CD4-positive, alpha-beta T cell treated with Interleukin-17A for 1 hour (primary cell): ENCODE measurements at places on chromosomes 16 and 17.
A peak's percentile ranks its signal among the peaks of the same experiment; 100 is the strongest.

DNA sequence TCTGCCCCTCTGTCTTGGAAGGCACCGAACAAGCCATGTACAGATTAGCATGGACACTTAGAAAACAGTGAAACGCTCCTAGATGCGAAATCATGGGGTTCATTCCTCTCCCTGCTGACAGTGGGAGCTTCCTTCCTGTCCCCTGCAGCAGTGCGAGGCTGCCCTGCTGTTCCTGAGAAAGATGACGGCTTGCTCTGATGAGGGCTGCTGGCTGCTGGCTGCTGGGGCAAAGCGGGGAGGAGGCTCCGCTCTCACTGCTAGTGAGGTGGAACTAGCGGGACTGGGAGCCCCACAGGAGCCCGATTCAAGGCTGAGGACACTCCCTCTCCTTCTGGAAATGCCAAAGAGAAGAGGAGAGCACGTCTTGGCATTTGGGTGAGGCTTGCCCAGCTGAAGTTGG is 25.9 kb upstream of the CACNG4 start:
- no peak for DNase-seq

DNA sequence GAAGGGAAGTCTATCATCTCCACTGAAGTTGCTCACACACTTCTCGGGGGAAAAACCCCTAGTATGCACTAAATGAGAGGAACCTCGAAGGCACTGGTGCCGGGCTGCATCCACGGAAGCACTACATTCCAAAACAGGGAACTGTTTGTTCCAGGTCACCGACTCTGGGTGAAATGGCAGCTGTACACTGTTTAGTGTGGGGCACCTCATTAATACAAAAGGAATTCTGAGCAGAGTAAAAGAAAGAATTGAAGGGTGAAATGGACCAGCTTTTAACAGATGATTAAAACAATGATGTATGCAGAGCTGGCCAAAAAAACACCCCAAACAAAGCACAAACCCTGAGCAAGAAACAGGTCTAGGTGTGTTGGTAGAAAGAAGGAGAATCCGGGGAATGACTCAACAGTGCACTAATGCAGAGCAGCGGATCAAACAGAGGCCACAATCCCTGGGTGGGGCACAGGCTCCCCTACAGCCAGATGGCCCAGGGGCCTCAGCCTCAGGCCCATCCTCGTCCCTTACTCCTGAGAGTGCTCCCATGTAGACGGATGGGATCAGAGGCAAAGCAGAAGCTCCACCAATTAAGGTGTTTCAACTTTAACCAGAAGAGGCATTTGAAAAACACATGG is 161.5 kb downstream of the ZFHX3 start:
- no peak for DNase-seq

DNA sequence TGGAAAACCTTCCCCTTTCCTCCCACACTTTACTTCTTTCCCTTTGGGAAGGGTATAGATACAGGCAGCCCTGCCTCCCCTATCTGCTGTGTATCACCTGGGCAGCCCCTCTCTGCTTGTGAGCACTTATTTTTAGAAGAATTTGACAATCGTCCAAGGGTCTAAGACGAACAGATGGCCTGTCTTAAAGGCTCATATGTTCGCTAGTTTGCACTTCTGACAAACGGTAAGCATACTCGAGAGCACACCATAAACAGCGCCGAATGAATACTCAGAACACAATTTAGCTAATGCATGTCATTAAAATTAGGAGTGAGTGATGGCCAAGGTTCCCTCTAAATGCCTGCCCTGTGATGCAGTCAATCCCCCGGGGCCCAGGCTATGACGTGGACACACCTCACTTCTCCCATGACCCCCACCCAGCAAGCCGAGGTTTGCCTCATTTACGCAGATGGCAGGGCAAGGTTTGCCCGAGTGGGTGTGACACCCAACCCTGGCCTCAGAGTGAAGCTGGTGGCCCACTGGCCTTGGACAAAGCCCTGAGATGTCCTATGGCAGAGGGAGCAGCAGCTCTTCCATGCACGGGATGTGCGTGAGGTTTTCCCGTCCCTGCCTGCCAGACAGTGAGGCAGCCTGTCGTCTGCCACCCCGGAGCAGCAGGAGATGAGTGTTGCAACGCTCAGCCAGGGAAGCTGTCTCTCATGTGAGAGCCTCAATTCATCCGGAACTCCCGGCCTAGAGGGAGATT is 125.2 kb downstream of the C16orf78 start:
- DNase-seq = no peak

DNA sequence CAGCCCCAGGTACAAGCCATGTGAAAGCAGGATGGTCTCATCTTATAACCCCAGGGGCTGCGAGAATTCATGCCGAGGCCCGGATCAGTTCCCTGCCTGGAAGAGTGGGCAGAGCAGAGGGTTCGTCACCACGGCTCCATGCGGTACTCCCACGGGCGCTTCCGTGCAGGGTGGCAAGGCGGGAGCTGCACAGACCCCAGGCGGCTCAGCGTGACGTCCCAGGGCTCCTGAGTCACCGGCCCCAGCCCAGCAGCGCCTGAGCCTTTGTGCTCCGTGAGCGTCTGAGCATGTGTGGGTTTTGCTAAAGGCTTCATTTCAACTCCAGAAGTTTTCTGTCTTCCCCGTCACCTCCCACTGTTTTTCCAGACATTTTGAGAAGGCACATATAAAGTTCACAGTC is 71.2 kb upstream of the CHMP6 start:
- no peak for DNase-seq

GRCh38 chr16:66598111-66598510 is 6.4 kb upstream of the CMTM3 start:
- no peak for DNase-seq

DNA sequence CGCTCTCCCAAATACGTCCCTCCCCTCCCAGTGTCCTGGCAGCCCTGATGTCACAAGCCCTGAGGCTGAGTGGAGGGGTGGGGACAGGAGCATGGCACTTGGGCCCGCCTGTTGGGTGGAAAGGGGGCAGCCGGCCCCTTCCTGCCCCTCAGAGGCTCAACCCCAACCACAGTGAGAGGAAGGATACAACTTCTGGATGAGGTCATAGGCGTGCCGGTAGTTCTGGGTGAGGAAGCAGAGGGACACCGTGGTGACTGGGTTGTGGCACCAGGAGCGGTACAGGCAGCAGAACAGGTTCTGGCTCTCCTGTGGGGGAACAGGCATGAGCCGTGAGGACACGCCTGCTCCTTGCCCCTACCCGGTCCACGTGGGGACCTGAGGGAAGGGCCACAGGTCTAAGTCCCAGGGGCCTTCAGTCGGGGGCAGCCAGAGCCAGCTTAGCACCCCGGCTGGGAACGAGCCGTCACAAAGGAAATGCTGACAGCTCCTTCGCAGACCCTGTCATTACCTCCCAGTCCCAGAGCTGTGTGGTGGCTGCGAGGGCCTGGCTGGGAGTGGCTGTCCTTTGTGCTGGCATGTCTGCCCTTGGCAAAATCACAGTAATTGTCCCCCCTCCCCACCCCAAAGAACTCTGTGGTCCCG is 11.2 kb upstream of the MTSS2 start:
- peak; percentile 2 for DNase-seq

GRCh38 chr16:29665294-29666077 is 2.4 kb downstream of the SPN start:
- DNase-seq = peak; percentile 48

DNA sequence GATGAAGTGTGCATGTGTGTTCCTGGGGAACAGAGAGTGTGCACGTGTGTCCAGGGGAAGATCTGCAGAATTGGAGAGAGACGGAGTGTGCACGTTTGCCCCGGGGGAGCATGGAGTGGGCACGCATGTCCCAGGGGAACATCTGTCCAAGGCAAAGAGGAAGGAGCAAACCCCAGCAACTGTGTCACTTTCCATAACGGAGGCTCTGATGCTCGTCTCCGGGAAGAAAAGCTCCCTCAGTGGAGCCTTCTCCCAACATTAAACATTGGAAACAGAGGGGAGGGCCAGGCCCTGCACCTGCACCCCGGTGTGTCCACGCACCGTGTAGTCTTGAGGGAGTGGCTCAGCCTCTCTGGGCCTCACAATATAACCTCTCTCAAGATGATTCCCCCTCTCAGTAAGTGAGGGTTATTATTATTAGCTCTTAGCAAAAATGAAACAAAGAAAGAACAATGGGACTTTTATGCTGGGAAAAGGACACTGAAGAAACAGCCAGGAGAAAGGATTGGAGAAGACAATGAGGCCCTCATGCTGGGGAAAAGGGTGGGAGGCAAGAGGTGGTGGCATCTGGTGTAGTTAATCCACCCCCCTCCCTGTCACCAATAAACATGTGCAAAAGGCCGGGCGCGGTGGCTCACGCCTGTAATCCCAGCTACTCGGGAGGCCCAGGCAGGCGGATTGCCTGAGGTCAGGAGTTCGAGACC is 7.6 kb downstream of the RAB40B start:
- no peak for DNase-seq

DNA sequence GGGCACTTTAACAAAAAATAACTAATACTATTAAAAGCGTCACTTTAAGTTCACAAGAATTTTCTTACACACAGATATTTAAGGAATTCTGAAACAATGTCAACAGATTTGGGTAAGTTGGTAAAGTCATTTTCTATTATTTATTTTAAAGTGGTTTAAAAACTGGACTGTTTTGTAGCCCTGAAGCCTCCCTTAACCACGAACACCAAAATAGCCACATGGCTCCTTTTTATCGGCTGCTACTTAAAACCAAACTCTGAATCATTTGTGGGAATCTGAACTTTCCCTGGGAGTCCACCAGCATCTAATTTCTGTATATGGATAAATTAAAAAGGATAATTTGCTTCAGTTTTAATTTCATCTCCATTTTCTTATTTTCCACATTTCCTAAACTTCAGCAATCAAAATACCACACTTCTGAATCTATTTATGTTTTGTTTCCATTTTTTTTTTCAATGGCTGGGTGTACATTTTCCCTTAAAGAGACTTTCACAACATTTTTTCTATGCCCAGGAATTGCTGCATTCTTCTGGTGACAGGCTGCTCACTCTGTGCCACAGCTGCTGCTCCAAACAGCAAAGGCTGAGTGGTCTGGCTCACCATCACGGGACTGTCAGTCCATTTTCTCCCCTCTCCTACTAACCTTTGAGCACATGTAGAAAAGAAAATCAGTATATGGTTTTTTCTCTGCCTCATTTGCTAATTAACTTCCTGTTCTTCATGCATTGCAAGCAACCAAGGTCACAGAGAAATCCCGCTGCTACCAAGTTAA is 255.5 kb upstream of the KCNJ16 start:
- DNase-seq = no peak

- peak; percentile 11 for DNase-seq
These were observed 855 bp upstream of the MEOX1 start for GRCh38 chr17:43662413-43663141.

GRCh38 chr16:24101431-24101830 is 154.7 kb upstream of the CACNG3 start:
- no peak for DNase-seq

DNA sequence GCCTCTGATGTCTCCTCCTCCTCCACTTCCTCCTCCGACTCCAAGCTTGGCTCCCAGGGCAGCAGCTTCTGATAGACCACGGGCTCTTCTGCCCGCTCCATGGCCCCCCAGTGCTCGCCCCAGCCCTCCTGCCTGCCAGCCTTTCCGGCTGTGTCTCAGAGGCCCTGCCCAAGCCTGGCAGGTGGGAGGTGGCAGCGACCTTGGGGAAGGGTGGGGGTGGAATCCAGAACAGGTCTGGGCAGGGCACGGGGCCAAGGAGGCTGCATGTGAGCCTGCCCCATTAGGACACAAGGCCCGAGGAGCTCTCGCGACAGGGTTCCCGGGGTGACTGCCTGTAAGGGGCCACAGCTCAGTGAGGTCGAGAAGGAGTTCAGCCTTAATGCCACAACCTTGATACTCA is at the start of gene GGT6:
TSS of gene GGT6 (minus strand) at position 157 of the 400 bp plus-strand sequence. CDS start at position 101, 56 bp downstream.
- DNase-seq = no peak

DNA sequence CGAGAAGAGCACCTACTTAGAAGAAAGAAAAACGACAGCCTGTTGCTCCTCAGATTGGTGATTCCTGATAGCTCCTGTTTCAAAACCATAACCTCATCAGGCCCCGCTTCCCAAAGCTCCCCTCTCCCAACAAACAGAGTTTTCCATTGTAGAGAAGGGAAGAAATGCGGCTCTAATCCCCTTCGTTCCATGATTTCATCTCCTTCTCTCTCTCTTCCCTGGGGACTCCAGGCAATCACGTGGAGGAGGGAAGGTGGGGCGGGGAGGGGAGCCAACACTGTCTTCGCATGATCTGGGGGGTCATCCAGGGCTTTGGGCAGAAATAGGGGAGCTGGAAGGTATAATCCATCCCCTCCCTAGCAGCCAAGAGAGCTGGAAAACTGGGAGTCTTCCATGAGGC is 43.4 kb downstream of the MEOX1 start:
- DNase-seq = no peak

- DNase-seq = no peak
These were observed 18.2 kb upstream of the NOS2 start for GRCh38 chr17:27818401-27819105.

DNA sequence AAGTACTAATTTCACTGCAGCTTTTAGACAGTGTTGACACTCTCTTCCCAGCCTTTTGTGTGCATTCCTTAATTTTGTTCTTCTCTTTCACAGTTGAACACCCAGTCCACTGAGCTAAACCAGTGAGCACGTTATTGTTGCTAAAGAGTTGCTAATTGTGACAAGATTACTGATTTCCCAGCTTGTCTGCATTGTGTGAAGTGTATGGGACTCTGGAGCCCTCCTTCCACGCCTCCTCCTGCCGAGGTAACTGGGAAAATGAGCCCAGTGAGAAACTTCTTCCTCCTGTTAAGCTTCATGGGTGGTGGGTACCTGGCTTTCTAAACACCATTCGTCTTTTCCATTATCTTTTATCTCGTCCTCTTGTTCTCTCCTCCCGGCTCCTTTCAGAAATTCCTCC is 29.8 kb upstream of the DNAH17 start:
- DNase-seq = no peak

DNA sequence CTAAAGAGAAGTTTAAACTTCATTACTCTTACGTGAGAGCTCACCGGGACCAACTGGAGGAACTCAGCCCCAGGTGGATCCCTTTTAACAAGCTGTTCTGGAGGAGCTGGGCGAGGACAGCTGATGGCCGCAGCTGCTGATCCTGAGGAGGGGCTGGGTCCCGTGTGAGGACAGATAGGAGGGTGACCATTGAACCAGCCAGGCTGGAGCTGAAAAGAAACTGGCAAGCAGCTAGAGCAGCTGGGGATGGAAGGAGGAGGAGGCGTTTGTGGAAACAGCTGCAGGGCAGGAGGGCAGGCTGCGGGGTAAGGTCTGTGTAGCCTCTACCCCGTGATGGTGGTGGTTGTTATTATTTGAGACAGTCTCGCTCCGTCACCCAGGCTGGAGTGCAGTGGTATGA is 119.5 kb downstream of the AATF start:
- DNase-seq = no peak

GRCh38 chr17:40460968-40461731 is 17.9 kb downstream of the IGFBP4 start:
- no peak for DNase-seq

- no peak for DNase-seq
These were observed 16.4 kb upstream of the FLCN start for GRCh38 chr17:17253406-17253805.

- DNase-seq = no peak
These were observed 47.0 kb downstream of the MFSD11 start for GRCh38 chr17:76784926-76785325.

- no peak for DNase-seq
These were observed 45.9 kb downstream of the CDH13 start for GRCh38 chr16:82672676-82673075.
